Glutamatergic neuron (in vitro differentiated cells): ENCODE measurements at places on chromosomes 13 and 19. TPM values are rescaled to one million over a fixed set of nuclear protein-coding genes. Genes with fewer than 3 reads are reported as not detected.

Gene ZNF420
- 13.2 TPM for total RNA-seq

Gene AKAP8L
- total RNA-seq: 354 TPM

Gene TMEM255B
- total RNA-seq: 13.8 TPM

Gene LATS2
- 2.2 TPM for total RNA-seq

Gene SYNE4
- 2.0 TPM for total RNA-seq

Gene STOML3
- total RNA-seq: not detected

Gene SHC2
- total RNA-seq: 343 TPM

Gene PSG2
- total RNA-seq: not detected

DNA sequence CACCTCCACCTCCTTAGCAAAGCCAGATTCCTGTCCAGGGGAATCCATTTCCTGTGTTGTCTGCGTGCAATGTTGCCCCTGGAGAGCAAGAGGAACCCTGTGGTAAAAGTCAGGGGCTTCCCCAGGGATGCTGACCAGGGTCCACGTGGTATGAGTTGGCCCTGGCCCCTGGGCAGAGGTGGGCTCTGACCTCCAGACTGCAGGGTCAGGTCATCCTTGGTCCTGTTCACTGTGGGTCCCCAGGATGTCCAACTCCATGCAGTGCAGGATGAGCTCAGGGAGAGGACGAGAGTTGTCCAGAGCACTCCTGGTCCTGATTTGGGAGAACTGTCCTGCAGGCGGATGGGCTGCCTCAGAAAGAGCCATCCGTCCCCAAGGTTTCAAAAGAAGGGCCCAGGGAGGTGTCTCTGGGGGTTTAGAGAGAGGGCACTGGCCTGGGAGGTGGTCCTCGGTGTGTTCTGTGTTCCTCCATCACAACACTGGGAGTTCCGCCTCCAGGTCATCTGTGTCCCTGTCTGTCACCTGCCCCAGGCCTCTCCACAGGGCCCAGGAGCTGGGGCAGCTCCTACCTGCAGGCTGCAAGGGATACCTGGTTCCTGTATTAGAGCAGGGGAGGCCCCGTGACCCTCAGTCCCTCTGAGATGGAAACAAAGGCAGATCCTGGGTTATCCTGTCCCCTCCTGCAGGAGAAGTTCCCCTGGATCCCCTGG, 1.2 kb upstream of the CEACAM4 start:
- no peak for DNase-seq
- no peak overlapping the region for H3K27ac ChIP-seq
- no peak overlapping the region for H3K4me3 ChIP-seq
- no peaks in the 10 kb centered on the region for H3K27me3 ChIP-seq

DNA sequence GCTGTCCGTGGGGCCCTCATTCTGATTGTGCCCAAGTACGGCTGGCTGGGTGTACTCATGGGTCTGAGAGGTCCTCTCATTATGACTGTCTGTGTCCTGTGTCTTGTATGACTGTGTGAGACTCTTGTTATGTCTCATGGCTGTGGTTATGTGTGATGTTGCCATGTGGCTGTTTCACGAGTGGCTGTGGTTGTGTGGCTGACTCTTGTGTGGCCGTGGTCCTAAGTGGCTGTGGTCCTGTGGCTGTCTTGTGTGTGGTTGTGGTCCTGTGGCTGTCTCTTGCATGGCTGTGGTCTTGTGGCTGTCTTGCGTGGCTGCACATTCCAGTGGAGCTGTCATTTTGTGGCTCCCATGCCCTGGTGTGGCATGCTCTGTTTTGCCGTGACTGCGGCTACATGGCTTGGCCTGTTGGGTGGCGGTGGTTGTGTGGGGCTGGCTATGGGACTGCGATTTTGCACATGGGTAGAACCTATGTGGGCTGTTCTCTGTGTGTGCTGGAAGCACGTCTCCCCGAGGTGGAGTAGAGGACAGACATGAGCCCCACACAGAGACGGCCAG, 2.5 kb downstream of the LYL1 start:
- H3K36me3 ChIP-seq: no peaks in the 10 kb centered on the region
- peak overlapping the region; percentile 61 for H3K4me3 ChIP-seq
- H3K4me1 ChIP-seq: peaks cover 7% of the 10 kb centered on the region

GRCh38 chr19:42657556-42657955, 62.8 kb upstream of the CEACAM8 start:
- H3K4me1 ChIP-seq: no peaks in the 10 kb centered on the region
- no peak for DNase-seq
- peaks cover 8% of the 10 kb centered on the region for H3K27me3 ChIP-seq

DNA sequence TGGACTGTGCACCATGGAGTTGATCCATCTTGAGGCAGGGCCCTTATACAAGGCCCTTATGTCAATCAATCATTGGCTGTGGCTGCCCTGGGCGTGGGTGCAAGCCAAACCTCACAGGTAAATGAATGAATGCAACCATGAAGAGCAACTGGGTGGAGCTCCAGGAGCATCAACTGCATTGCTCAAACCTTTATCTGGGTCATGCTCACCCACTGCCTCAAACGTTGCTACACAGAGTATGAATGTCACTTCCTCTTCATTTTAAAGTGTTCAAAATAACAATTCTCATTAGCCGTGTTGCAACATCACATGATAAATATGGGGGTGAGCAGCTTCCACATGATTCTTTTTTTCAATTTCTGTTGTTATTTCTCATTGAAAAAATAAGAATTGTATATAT, 6.4 kb upstream of the ZNF333 start:
- no peaks in the 10 kb centered on the region for H3K4me1 ChIP-seq
- H3K27ac ChIP-seq: no peak overlapping the region
- no peaks in the 10 kb centered on the region for H3K36me3 ChIP-seq
- DNase-seq: no peak

DNA sequence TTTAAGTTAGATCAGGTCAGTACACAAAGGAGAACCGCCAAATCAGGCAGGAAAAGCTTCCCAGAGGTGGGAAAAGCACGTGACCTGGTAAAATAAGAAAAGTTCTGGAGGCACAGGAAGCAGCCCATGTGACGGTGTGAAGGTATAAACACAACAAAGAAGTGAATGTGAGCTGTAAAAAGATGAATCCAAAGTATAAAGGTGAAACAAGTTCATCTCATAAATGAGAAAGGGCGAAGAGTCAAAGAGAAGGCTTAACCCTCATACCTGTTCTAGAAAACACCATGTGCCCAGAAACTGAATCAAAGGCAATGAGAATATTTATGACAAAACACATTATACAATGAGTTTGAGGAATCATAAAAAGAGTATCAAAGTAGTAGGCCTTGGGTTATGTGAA, 47.0 kb downstream of the USP12 start:
- H3K4me1 ChIP-seq: peaks cover 4% of the 10 kb centered on the region
- no peak overlapping the region for H3K27ac ChIP-seq
- no peak overlapping the region for H3K4me3 ChIP-seq
- no peak for DNase-seq
- H3K27me3 ChIP-seq: peaks cover 4% of the 10 kb centered on the region

DNA sequence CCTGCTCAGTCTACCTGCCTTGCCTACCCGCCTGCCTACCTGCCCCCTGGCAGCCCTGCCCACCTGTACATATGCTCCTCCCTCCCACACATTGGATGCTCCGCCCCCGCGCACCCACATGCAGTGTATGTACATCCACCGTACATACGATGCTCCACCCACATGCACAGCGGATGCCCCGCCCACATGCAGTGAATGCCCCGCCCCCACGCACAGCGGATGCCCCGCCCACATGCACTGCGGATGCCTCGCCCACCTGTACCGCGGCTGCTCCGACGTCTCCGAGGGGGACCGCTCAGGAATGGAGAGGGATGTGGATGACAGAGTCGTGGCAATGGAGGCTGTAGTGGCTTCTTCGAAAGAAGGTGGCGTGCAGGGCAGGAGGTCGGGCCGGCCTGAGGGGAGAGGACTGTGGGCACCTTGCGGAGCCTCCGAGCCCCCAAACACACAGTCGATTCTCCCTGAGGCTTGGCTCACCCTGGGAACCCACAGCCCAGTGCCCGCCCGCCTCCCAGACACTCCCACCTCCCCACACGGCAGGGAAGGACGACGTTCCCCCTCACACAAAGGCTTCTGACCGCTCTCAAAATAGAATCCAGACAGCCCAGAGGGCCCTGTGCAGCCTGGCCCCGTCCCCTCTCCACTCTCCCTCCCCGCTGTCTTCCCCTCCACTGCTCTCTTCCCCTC, 16.5 kb upstream of the CACTIN start:
- DNase-seq: peak; percentile 50
- peaks cover 6% of the 10 kb centered on the region for H3K36me3 ChIP-seq
- no peak overlapping the region for H3K4me3 ChIP-seq
- H3K27ac ChIP-seq: no peak overlapping the region

- H3K4me1 ChIP-seq: peaks cover 38% of the 10 kb centered on the region
- DNase-seq: no peak
- peaks cover 29% of the 10 kb centered on the region for H3K36me3 ChIP-seq
- peaks cover 14% of the 10 kb centered on the region for H3K27me3 ChIP-seq
These were observed 88.8 kb downstream of the TNFRSF19 start for GRCh38 chr13:23658929-23659541.

DNA sequence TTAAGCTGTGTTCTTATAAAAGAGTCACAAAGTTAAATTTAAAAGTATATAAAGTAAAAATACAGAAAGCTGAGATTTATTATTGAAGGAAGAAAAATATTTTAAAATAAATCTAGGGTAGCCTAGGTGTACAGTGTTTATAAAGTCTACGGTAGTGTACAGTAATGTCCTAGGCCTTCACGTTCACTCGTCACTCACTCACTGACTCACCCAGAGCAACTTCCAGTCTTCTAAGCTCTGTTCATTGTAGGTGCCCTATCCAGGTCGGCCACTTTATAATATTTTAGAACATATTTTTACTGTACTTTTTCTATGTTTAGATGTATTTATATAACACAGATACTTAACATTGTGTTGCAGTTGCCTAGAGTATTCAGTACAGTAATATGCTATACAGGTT, 47.4 kb downstream of the NDFIP2 start:
- H3K27me3 ChIP-seq: no peaks in the 10 kb centered on the region
- no peaks in the 10 kb centered on the region for H3K4me1 ChIP-seq
- no peaks in the 10 kb centered on the region for H3K36me3 ChIP-seq
- H3K27ac ChIP-seq: no peak overlapping the region

DNA sequence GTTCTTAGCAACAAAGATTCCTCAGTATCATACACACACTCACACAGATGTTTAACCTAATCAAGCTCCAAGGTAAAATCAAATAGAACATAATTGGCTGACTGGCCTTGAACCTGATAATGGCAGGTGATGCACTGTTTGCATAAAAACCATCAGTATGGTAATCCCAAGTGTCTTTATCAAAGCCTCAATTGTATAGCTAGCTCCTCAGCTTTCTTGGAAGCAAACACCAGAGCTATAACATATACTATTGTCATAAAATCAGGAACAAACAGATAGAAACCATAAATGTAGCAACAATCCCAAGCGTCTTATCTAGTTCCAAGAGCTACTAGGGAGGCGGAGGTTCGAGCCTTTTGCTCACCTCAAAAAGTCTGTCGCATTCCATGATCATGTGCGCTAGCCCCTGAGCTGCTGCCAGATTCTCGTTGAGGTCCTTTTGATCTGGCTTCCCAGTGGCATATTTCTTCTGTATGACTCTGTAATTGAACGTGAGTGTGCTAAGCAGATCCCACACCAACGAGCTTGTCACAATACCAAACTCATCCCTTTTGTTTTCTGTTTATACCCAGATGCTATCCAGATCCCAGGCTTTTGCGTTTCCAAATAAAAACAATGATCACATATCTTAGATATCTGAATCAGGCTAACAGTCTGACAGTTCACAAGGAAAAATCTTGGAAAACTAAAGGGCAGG, 95.3 kb downstream of the KL start:
- H3K27me3 ChIP-seq: no peaks in the 10 kb centered on the region
- peaks cover 14% of the 10 kb centered on the region for H3K36me3 ChIP-seq
- no peak for DNase-seq
- H3K4me3 ChIP-seq: no peak overlapping the region
- H3K27ac ChIP-seq: no peak overlapping the region
- no peaks in the 10 kb centered on the region for H3K4me1 ChIP-seq

DNA sequence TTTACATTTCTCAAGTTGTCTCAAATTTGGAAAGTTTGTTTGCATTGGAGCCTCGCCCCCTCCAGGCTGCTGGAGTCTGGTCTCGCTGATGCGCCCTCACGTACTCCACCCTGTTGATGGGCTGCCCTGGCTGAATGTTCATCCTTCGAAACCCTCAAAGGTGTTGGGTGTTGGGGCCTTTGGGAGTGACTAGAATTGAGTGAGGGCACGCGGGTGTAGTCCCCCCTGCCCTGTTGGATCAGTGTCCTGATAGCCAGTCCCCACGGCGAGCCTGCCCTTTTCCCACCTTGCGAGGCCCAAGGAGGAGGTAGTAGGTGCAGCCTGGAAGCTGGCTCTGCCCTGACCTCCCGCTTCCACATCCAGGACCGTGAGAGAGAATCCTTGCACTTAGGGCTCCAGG, 14.8 kb downstream of the TFDP1 start:
- H3K4me3 ChIP-seq: no peak overlapping the region
- H3K4me1 ChIP-seq: peaks cover 38% of the 10 kb centered on the region
- peaks cover 11% of the 10 kb centered on the region for H3K27me3 ChIP-seq
- no peak overlapping the region for H3K27ac ChIP-seq

DNA sequence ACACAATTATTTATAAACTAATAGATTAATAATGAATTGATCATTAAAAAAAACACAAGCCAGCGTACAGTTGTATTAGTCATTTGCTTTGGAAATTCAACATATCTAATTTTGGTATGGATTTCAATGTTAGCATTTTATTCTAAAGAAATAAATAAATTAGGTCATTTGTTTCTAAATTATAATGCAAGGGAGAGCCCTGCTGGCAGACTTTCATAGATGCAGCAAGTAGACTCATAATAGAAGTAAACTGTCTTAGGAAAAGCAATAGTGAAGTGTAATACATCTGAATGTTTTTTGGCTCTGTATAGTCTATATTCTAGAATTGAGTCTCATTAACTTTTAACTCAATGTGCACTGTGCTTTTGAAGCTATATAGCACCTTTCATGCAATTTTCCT, 982.4 kb upstream of the MIR17HG start:
- no peaks in the 10 kb centered on the region for H3K4me1 ChIP-seq
- H3K36me3 ChIP-seq: no peaks in the 10 kb centered on the region
- H3K27me3 ChIP-seq: no peaks in the 10 kb centered on the region
- no peak overlapping the region for H3K4me3 ChIP-seq
- no peak overlapping the region for H3K27ac ChIP-seq

- H3K36me3 ChIP-seq: no peaks in the 10 kb centered on the region
- peaks cover 12% of the 10 kb centered on the region for H3K4me1 ChIP-seq
- H3K27ac ChIP-seq: no peak overlapping the region
These were observed 227.9 kb upstream of the ARGLU1 start for GRCh38 chr13:106795847-106796246.

DNA sequence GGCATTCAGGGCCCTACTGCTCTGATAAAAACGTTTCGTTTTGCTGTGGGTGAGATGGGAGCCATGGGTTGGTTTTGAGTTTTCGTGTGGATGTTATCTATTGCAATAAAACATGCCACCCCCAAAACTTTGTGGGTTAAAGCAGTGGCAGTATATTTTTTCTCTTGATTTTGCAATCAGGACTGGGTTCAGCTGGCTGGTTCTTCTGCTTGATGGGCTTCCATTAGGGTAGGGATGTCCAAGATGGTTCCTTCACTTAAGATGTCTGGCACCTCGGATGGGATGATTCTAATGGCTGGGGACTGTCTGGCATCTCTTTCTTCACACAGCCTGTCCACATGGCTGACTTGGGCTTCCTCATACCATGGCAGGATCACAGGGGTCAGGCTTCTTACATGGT, 15.6 kb upstream of the PNMA8B start:
- H3K27me3 ChIP-seq: peaks cover 6% of the 10 kb centered on the region
- no peak for DNase-seq
- H3K27ac ChIP-seq: no peak overlapping the region
- H3K4me1 ChIP-seq: no peaks in the 10 kb centered on the region
- H3K4me3 ChIP-seq: no peak overlapping the region
- H3K36me3 ChIP-seq: peaks cover 5% of the 10 kb centered on the region
